ENCODE measurements at places on chromosomes 3 and 15.

DNA sequence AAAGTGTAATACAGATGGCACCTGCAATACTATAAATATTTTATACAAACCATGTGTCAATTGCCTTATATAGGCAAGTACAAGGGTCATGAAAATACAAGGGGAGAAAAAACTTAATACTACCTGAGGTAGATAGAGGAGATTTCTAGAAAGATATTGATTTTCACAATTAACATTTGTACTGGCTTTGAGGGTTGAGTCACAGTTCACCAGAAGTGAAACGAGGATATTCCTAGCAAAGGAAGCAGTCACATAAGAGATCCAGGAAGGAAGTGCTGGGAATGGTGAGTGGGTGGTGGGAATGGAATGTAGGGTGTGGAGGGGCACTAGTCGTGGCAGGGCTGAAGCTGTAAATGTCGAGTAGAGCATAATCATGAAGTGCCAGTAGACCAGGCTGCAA is 108.7 kb downstream of the P2RY1 start:
- no peak for DNase-seq

DNA sequence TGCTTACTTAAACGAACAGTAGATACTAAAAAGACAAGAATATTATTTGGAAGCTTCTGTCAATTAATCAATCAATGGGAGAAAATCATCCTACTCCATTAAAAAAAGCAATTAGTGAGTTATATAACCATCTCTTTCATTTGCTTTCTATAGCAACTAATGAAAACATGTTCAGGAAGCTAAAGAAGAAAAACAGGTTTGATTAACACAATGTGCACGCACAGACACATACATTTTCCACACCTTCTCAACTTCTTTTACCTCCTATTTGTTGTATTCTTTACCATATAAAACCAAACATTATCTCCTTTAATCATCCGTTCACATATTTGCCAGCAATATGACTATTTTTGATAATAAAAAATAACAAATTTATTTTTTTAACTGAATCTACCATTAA is 111.3 kb downstream of the GBE1 start:
- no peak for DNase-seq

- DNase-seq = no peak
These were observed 168.1 kb downstream of the XXYLT1 start for GRCh38 chr3:195102609-195103467.

GRCh38 chr3:67416703-67417102 is 237.7 kb downstream of the SUCLG2 start:
- no peak for DNase-seq

GRCh38 chr15:73337187-73337586 is 31.6 kb downstream of the HCN4 start:
- no peak for DNase-seq

DNA sequence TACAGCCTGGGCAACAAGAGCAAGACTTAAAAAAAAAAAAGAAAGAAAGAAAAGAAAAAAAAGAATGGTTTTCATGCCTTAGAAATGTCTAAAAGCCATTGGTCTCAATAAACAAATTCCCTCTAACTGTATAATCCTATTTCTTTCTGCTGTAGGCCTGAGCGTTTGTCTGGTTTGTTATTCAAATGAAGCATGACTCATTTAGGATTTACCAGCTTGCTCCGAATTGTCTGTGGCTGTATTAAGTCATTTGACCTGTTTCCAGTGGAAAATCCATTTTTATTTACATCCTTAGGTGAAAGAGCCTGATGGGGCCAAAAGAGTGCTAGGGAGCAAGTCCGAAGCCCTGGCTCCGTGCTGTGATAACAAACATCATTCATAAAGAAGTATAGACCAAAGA is 73.8 kb downstream of the BDH1 start:
- DNase-seq = no peak

DNA sequence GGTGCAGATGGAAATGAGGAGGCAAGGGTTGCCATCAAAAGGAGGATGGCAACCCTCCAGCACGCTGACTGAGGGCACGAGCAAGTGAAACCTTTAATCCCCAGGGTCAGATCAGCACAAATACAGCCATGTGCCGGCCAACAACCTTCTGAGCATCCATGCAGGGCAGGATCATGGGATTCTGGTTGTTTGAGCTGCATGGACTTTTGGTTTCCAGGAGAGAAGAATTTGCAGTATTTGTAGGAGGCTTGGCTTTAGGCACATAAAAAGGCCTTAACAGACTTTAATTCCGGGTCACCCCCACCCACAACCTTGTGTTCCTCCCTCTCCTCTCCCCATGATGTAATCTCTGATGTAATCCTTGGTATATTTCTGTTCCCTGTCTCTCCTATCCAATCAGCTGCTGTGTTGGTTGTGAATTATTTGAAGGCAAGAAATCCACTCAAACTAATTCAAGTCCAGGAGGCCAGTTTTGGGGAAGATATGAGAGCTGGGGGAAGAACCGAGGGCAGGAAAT is 254.3 kb downstream of the SHQ1 start:
- no peak for DNase-seq

DNA sequence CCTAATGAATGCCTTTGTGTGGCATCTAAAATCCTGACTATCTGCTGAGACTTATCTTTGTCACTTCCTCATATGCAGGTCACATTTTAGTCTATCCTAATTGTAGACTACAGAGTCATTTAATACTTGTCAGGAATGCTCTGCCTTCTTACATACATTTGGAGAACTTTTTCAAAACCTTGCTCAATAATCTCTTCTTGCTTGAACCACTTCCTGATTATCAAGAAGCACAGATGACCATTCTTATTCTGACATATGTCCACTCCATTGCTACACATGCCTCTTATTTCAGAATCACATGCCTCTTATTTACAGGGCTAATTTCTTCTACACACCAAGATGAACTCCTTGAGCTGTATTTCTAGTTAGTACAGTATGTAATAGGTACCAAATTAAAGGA is 400.3 kb downstream of the TBC1D5 start:
- DNase-seq = no peak

DNA sequence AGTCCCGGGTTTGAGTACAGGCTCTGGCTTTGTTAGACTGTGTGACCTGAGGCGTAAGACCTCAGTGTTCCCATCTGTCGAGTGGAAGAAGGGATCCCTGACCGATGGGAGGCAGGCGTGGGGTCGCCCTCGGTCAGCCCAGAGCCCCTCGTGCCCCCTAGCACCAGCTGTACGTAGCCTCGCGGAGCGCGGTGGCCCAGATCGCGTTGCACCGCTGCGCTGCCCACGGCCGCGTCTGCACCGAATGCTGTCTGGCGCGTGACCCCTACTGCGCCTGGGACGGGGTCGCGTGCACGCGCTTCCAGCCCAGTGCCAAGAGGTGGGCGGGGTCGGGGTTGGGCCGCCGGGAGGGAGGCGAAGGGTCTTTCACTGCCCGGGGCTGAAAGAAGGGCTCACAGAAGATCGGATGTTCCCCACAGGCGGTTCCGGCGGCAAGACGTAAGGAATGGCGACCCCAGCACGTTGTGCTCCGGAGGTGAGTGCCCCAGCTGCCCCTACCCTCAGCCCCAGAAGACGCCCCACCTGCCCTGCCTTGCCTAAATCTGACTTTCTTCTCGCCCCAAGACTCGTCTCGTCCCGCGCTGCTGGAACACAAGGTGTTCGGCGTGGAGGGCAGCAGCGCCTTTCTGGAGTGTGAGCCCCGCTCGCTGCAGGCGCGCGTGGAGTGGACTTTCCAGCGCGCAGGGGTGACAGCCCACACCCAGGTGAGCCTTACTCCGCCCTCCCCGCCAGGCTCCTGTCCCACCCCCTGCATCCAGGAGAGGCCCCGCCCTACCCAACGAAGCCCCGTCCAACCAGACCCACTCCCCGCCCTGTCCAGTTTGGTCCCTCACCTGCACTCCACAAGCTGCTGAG is 3.5 kb upstream of the LSMEM2 start:
- no peak for DNase-seq

Measured in CD4-positive, alpha-beta T cell treated with Interleukin-10 for 1 hour (primary cell).